ENCODE measurements at places on chromosomes 7 and 10.
A peak's percentile ranks its signal among the peaks of the same experiment; 100 is the strongest.

GRCh38 chr10:43458227-43458626, 21.3 kb downstream of the ZNF487 start:
- DNase-seq: no peak

DNA sequence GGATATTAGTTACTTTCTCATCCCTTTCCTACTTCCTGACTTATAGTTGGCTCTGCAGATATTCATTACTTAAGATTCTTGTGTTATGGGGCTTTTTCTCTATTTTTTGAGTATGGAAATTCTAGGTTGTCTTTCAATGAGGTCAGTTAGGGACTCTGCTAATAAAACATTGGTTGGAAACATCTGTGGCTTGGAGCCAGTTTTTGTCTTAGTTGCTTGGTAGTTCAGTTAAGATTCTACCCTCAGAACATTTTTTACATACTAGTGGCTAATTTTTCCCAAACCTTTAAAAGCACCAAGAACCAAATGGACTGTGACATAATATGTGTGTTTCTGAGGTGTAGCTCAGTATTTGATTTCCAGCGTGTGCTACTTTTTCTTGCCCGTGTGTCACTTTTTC, 305.6 kb upstream of the FZD1 start:
- DNase-seq: no peak

DNA sequence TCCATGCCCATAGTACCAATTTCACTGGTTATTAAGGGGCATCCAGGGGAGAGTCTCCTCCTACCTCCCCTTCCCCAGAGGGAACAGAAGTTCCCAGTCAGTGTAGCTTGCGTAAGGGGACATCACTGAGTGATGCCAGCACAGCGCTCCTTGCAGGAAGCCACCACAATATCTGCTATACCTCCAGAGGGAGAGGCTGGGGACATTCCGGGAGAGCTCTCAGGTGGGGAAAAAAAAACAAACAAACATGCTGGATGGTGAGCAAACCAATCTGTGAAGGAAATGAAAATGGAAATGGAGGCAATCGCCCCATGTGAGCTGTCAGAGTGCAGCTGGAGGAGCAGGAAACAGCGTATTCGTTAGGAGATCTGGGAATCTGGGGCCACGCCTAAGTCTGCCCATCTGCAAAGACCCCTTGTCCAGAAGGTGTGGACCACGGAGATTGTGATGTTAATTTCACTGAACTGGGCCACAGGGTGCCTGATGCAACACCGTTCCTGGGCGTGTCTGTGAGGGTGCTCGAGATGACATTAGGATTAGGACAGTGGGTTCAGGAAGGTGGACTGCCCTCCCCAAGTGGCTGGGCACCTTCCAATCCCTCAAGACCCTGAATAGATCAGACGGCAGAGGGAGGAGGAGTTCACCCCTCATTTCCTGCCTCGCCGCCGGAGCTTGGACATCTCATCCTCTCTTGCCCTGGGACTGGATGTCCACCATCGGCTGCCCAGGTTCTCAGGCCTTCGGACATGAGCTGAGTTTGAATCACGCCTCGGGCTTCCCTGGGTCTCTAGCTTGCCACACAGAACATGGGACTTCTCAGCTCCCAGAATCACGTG, 30.5 kb downstream of the GNA12 start:
- no peak for DNase-seq

DNA sequence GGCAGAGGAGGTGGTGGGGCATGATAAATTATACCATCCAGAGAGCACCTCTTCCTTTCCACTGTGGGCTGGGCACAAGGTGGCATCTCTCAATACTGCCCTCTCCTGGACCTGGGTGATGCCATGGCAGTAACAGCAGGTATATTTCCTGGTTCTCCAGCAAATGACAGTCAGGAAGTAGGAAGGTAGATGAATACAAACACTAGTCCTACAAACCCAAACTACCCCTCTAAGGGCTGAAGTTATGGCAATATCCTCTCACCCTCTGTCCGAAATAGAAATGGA, 1004.9 kb downstream of the KCNMA1 start:
- DNase-seq: no peak

DNA sequence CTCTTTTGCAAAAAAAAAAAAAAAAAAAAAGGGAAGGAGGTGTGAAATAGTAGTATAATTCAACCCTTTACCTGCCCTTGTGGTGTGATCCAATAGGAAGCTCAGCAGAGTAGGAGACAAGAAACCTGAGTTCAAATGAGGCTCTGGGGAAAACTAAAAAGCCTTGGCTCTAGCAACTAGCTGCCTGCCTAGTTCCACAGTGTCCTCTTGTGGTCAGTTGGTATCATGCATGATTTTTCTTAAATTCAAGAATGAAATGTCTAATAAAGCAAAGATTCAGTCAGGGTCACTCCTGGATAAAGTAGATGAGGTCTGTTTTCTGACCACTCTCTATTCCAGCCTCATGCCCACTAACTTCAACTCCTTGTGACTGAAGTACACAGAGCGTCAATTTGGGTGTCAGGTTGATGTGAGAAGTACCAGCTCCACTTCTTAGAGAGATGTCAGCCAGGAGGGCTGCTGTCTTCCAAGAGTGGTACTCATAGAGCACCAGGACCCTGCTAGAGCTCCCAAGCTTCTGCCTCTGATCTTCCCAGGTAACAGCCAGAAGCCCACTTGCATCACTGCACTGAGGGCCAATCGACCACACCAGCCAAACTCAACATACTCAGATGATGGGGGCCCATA, 10.5 kb downstream of the LSM5 start:
- DNase-seq: no peak

DNA sequence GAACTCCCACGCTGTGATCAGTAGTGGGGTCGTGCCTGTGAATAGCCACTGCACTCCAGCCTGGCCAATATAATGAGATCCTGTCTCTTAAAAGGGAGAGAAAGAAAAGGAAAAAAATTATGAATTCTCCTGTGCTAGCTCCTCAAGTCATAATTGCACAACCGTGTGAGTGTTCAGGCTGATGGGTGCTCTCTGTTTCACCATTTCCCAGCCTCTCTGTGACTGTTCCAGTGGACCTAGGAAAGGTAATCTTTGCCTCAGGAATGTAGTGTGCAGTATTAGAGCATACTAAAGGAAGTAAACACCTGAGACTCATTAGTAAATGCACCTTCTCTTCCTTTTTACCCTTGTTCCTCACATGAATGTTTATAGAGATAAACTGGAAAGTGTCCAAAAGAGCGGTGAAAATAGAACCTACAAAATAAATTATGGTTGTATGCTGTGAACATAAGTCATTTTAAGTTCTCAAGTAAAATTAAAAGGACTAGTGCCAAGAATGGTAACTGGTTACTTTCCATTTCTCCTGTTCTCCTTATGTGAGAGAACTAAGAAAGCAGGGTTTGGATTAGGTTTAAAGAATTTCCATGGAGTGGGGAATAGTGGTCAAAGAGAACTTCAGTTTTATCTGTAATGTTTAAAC, 42.7 kb downstream of the INPP5F start:
- no peak for DNase-seq

DNA sequence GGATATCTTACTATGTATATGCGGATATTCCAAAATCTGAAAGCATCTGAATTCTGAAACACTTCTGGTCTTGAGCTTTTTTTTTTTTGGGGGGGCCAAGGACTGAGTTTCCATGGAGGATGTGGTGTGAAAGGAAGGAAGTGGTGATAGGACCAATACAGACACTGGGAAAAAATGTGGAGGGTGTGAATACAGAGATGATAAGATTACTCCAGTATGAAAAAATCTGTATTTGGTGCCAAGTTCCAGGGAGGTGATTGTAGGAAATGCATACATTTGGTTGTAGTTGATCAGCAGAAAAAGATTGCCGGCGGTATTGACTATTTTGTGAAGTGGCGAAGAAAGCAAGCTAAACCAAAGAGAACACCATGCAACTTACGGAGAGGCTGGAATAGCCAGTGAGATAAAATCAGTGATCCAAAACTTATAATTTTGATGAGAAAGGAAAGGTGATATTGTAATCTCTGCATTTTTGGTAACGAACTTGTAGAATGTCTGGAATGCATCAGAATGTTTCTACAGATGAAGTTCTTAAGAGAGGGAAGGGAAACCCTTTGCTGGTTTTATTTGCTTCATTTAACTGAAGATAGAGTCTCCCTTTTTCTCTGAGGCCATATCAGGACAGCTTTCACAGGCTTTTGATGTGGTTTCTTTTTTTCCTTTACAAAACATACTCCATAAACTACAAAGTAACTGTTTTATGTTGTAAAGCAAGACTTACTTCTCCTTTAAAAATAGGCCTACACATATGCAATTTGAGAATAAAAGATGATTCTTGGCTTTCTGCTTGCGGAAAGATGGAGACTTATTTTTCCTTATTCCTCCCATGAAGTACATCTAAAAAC, 6.0 kb downstream of the WDR37 start:
- DNase-seq: no peak

DNA sequence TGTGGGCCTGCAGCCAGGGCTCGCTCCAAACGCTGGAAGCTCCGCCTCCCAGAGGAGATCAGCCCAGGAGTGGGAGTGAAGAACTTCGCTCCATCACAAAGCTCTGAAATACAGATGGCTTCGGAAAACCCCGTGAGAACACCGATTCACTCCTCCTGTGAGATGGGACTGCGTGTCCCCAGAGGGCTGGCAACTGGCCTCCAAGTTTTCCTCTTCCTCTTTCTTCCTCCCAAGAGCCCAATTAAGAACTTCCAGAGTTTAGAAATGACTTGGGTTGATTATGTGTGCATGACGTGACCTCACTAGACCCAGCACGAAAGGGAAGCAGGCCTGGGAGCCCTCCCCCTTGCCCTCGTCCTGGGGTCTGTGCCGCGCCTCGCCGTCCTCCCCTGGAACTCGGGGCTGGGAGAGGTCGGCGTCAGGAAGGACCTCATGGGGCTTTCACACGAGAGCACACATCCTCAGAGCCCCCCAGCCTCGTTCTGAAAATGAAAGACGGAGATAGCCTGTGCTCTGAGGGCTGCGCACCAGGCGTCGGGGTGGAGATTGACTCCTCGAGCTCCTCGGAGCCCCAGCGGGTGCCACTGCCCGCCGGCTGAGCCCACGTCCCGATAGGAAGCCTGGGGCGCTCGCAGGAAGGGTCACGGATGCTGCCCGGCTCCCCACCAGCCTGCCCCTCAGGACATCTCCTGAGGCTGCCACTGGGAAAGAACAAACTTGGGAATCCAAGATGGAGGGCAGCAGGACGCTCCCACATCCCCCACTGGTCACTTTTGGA, 37.8 kb downstream of the PTPRN2 start:
- DNase-seq: no peak

GRCh38 chr10:21514818-21515351, 10.6 kb downstream of the SKIDA1 start:
- DNase-seq: no peak

DNA sequence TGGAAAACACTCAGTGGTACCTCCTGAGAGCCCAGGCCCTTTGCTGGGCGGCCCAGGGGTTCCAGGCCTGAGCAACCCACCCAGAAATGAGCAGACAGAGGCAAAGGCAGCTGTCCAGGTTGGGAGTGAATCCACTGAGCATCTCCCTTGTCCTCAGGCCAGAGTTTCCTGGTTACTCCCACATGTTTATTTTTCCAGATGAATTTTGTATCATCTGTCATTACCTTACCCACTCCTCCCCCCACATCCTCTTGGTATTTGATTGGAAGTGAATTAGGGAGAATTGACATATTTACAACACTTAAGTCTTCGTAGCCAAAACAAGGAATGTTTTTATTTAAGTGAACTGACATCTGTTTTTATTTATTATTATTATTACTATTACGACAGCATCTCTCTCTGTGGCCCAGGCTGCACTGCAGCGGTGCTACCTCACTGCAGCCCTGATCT, 13.2 kb upstream of the LMBR1 start:
- no peak for DNase-seq

- DNase-seq: no peak
Measured at GRCh38 chr10:13049774-13050420, 48.4 kb upstream of the CCDC3 start.

- peak; percentile 34 for DNase-seq
Measured at GRCh38 chr10:17003151-17003550, 126.5 kb downstream of the CUBN start.

DNA sequence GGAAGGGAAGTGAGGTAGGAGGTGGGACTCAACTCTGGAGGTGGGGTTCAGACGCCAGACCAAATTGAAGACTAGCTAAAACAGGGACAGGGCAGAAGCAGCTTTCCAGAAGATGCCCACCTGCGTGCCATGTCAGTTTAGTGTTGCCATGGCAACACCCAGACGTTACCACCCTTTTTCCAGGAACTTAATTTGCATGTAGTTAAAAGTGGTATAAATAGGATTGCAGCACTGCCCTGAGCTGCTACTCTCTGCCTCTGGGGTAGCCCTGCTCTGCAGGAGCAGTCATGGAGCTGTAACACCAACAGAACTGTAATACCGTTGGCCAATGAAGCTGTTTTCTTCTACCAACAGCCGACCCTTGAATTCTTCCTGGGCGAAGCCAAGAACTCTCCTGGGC, 93.8 kb downstream of the PRKCQ start:
- no peak for DNase-seq

DNA sequence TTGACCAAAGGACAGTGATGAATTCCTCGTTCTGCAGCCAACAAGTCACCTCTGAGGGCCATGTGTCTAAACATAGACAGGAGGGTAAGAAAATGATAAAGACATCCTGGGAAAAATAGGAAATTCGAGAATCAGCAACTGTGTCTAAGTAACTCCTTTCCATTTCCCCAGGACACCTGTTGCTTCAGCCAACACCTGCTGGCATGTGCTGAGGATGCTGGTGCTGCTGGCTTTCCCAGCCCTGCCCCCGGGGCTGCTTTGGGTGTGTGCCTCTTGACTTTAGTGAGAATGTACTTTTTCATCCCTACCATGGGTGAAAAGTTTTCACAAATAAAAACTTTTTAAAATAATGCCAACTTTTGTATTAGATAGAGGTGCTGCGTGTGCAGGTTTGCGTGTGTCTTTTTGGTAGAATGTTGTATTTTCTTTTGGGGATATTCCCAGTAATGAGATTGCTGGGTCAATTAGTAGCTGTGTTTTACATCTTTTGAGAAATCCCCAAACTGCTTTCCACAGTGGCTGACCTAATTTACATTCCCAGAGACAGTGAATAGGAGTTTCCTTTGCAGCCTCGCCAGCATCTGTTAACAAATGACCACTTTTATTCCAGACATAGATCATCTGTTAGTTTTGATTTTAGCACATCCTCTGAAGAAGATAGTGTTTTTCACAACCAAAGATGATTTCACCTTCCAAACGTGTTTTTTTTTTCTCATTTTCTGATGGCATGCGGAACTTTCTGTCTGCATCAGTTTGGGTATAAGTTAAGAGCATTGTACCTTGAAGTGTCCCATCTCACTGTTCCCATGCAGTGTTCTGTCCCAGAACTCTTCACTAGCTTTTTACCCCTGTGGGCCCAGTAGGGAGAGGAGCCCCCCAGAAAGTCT, 104.2 kb upstream of the ACBD5 start:
- DNase-seq: no peak

Data from activated naive CD8-positive, alpha-beta T cell treated with anti-CD3 and anti-CD28 coated beads, Interleukin-2, amount 50 U/mL, for 16 hours (primary cell).